Small intestine (tissue), 16 donors: ENCODE measurements at places on chromosomes 7 and 10. TPM values are rescaled to one million over a fixed set of nuclear protein-coding genes. Genes with fewer than 3 reads are reported as not detected.

GRCh38 chr10:10545771-10546170 lies 471.9 kb upstream of the CELF2 start:
- H3K4me3 ChIP-seq = no peak overlapping the region
- H3K27me3 ChIP-seq = no peaks in the 10 kb centered on the region
- no peak overlapping the region for H3K27ac ChIP-seq
- no peak for DNase-seq

- H3K36me3 ChIP-seq = no peaks in the 10 kb centered on the region
- H3K27me3 ChIP-seq = no peaks in the 10 kb centered on the region
- no peak for DNase-seq
- H3K4me1 ChIP-seq = peaks cover 3% of the 10 kb centered on the region
These were observed 136.2 kb upstream of the SHH start for GRCh38 chr7:155948423-155948822.

GRCh38 chr10:79350407-79351154 lies 3.3 kb downstream of the PPIF start:
- H3K27me3 ChIP-seq = no peaks in the 10 kb centered on the region
- no peak overlapping the region for H3K4me3 ChIP-seq
- peaks cover 24% of the 10 kb centered on the region for H3K36me3 ChIP-seq
- H3K4me1 ChIP-seq = peaks cover 28% of the 10 kb centered on the region

- no peak overlapping the region for H3K27ac ChIP-seq
- H3K36me3 ChIP-seq = no peaks in the 10 kb centered on the region
- no peak overlapping the region for H3K4me3 ChIP-seq
- no peak for DNase-seq
These were observed 93.4 kb downstream of the PTPRZ1 start for GRCh38 chr7:121966276-121966934.

GRCh38 chr10:32379318-32379949 lies 32.5 kb upstream of the EPC1 start:
- no peak overlapping the region for H3K4me3 ChIP-seq
- H3K27me3 ChIP-seq = no peaks in the 10 kb centered on the region
- H3K27ac ChIP-seq = no peak overlapping the region
- H3K36me3 ChIP-seq = no peaks in the 10 kb centered on the region

The VWA2 gene
- not detected for polyA plus RNA-seq

The C10orf143 gene
- 3.7 TPM for polyA plus RNA-seq

- H3K36me3 ChIP-seq = no peaks in the 10 kb centered on the region
- H3K27ac ChIP-seq = no peak overlapping the region
- no peak for DNase-seq
- H3K27me3 ChIP-seq = no peaks in the 10 kb centered on the region
These were observed 11.6 kb upstream of the BNIP3 start for GRCh38 chr10:131993275-131993674.

The CHAT gene
- 0.85 TPM for polyA plus RNA-seq

- no peak for DNase-seq
- no peaks in the 10 kb centered on the region for H3K27me3 ChIP-seq
- H3K4me3 ChIP-seq = no peak overlapping the region
- H3K4me1 ChIP-seq = no peaks in the 10 kb centered on the region
- no peak overlapping the region for H3K27ac ChIP-seq
These were observed 57.1 kb upstream of the CACUL1 start for GRCh38 chr10:118811675-118812392.

- H3K27me3 ChIP-seq = no peaks in the 10 kb centered on the region
- H3K36me3 ChIP-seq = no peaks in the 10 kb centered on the region
- H3K27ac ChIP-seq = peak within 1 kb of the TSS; percentile 99
- no peak for DNase-seq
- H3K4me1 ChIP-seq = no peaks in the 10 kb centered on the region
- peak within 1 kb of the TSS; percentile 76 for H3K4me3 ChIP-seq
These were observed at the start of gene KAZALD1 for GRCh38 chr10:101061624-101062231. Gene KAZALD1 (plus strand): TSS chr10:101061989. CDS start chr10:101062593, 604 bp downstream.

The ANKRD61 gene
- polyA plus RNA-seq = 2.6 TPM

- H3K27ac ChIP-seq = no peak overlapping the region
- H3K27me3 ChIP-seq = no peaks in the 10 kb centered on the region
- no peak for DNase-seq
- peaks cover 9% of the 10 kb centered on the region for H3K36me3 ChIP-seq
- H3K4me1 ChIP-seq = no peaks in the 10 kb centered on the region
These were observed 8.1 kb downstream of the ZNF32 start for GRCh38 chr10:43640603-43641002.

The NME8 gene
- not detected for polyA plus RNA-seq

- DNase-seq = peak; percentile 35
- peak overlapping the region; percentile 87 for H3K27ac ChIP-seq
- peaks cover 7% of the 10 kb centered on the region for H3K4me1 ChIP-seq
These were observed 995 bp upstream of the INPP5F start for GRCh38 chr10:119724593-119725516.

GRCh38 chr10:91137011-91137643 lies 83.3 kb upstream of the PCGF5 start:
- H3K36me3 ChIP-seq = no peaks in the 10 kb centered on the region
- H3K27me3 ChIP-seq = no peaks in the 10 kb centered on the region
- H3K4me3 ChIP-seq = no peak overlapping the region
- no peak for DNase-seq
- H3K4me1 ChIP-seq = no peaks in the 10 kb centered on the region

GRCh38 chr7:15889507-15889906 lies 203.0 kb upstream of the MEOX2 start:
- H3K4me3 ChIP-seq = no peak overlapping the region
- no peaks in the 10 kb centered on the region for H3K36me3 ChIP-seq
- peak; percentile 39 for DNase-seq
- no peak overlapping the region for H3K27ac ChIP-seq

The FOXK1 gene
- 10.5 TPM for polyA plus RNA-seq

The CCDC3 gene
- polyA plus RNA-seq = 0.22 TPM

The SLC25A13 gene
- 43.5 TPM for polyA plus RNA-seq

DNA sequence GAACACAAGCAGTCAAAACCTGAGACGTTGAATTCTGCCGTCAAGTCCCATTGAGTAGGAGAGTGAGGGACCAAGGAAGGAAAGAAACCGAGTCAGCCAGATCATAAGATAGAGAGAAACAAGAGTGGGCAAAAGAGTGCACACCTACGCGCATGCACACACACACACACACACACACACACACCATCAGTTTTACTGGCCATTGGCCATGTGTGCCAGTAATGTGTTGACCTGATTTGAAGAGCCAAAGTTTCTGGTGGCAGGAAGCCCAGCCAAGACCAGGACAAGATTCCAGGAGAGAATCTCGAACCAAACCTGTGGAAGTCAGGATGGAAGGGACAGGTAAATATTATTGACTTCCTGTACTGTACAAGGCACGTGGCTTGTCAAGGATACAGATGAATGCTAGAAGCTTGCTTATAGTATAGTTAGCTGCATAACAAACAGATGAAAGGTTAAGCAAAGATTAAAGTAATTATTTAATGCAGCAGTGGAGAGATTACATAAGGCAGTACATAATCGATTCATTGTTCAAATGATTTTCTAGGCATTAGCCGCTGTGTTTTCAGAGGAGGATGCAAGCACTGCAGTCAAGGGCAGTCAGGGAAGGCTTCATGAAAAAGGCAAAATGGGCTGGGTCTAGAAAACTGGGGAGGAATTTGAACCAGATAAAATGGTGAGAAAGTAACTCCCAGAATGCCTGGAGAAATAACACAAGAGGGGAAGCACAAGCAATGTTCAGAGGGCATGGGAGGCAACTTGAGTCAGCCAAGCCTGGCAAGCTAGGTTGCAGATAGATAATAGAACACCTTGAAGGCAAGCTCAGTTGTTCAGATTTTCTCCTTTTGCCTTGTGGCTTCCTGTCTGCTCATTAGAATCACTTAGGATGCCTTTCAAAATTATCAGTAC lies 2.7 kb upstream of the HYCC1 start:
- H3K27ac ChIP-seq = no peak overlapping the region
- DNase-seq = peak; percentile 5
- H3K36me3 ChIP-seq = no peaks in the 10 kb centered on the region
- H3K4me1 ChIP-seq = no peaks in the 10 kb centered on the region
- no peaks in the 10 kb centered on the region for H3K27me3 ChIP-seq

- H3K27ac ChIP-seq = no peak overlapping the region
- H3K4me1 ChIP-seq = no peaks in the 10 kb centered on the region
These were observed 215.7 kb downstream of the BAMBI start for GRCh38 chr10:28892818-28893547.

The SLC18A2 gene
- 0.27 TPM for polyA plus RNA-seq
